Stimulated activated CD4-positive, alpha-beta T cell treated with anti-CD3 and anti-CD28 coated beads, Interleukin-2, amount 100 ng/mL, for 48 hours (primary cell): ENCODE measurements at places on chromosomes 13 and 19.

DNA sequence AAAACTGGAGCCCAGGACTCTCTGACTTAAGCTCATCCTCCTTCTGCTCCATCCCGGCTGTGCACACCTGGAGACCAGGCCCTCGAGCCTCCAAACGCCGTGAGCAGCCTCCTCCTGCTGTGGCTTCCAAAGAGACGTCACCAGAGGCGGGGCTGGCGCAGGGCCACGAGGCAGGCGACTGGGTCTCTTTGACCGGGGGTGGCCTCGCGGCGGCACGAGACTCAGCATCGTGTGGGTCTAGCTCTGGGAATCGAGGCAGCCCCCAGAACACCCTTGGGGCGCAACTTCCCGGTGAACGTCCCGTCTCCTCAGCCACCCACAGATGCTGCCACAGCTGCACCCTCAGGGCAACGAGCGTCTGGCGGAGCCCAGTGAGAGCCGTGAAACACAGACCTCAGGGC is 22.8 kb downstream of the RASA3 start:
- DNase-seq = no peak

- DNase-seq = peak; percentile 56
Observed at GRCh38 chr19:53192771-53193534, at the start of gene ZNF665. Gene ZNF665 (minus strand): TSS chr19:53193358. CDS start chr19:53182898, 10,460 bp downstream.

- DNase-seq = no peak
Observed at GRCh38 chr13:84844473-84844872, 954.7 kb downstream of the SLITRK6 start.

- no peak for DNase-seq
Observed at GRCh38 chr19:38702278-38702677, 42.0 kb downstream of the CAPN12 start.

- no peak for DNase-seq
Observed at GRCh38 chr13:81779876-81780275, 1439.0 kb upstream of the SPRY2 start.

DNA sequence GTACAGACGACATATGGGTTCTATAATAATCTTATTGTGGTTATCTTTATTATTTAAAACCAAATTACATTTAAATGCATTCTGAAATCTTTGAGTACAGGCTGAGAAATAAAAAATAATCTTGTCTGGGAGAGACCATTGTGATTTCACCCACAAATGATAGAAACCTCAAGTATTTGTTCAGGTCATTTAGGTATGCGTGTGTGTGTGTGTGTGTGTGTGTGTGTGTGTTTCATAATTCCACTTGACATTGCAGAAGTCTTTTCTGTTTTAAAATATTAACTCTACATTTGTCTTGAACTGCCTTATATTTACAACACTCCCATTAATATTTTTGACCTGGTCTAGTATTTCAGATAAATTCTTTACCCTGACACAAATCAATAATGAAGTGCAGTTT is 126.9 kb downstream of the SPRY2 start:
- no peak for DNase-seq
